ENCODE measurements at places on chromosomes 11 and 22.
A peak's percentile ranks its signal among the peaks of the same experiment; 100 is the strongest.

DNA sequence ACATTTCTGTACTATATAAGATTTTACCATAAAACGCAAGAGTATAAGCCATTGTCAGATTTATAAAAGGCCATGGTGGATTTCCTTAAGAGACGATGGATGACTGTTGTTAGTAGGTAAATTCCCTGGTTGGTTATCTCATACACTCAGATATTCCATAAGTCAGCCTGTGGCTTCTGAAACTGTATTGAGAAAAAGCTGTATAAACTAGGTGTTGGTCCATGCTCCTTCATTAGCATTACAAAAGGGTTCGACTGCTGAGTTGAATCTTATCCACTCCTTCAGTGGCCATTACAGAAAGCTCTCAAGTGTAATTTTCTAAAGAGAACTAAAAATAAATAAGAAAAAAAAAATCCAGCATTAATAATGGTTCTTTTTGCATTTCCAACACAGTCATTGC, 5.3 kb downstream of the GRAP2 start:
- no peak for DNase-seq

DNA sequence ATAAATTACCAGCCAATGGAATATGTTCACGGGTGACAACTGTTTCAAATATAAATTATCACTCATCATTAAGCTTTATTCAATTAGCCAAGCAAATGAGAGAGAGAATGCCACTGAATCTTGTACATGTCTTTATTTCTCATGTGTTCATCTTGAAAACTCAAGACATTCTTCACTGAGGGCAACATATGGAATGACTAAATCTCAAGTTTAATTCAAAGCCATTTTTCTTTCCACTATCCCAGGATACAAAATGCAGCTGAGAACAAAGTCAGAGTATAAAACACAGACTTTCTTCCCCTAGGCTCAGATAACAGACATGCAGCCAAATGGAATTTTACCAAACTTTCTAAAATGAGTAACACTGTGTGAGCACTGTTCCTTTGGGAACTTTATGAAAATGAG, 12.1 kb upstream of the BBOX1 start:
- no peak for DNase-seq

DNA sequence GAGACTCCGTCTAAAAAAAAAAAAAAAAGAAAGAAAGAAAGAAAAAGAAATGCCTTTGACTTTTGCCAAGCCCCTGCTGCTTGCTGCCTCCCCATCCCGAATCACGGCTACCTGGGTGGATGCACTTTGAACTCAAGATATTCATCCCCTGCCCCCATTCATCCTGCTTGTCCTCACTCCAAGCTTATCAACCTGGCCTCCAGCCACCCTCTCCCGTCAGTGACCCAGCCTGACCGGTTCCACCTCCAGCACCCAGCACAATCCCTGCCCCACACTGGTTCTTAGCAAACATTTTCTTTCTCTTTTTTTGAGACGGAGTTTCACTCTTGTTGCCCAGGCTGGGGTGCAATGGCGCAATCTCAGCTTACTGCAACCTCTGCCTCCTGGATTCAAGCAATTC, 44.4 kb downstream of the CYTH4 start:
- no peak for DNase-seq

DNA sequence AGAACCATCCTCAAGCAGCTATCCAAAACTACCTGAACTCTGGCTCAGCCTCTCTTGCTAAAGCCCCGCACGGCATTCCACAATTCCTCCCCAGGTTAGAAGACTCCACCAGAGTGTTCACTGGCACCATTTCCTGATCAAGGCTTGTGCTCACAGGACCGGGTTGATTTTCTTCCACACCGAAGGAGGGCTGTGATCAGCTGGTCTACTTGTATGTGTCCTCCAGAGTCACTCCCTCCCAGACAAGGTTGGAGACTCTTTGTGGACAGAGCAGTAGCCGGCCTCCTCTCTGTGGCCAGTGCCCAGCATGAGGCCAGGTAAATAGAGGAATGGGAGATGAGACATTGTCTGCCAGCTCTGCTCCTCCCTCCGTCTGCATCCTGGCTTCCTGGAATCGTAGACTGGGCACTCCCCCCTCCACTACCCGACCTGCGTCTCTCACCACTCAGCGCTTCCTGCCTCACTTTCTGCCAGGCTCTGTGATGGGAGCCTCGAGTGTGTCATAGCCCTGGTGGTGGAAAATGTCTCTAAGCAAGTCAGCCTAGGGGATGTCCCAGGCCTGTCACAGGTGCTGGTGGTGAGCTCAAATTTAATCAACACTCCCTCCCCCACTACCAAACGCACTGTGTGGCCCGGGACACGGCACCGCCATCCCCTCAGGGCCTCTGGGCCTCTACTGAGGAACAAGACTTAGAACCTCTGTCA, 12.5 kb upstream of the TMPRSS6 start:
- peak; percentile 90 for DNase-seq

DNA sequence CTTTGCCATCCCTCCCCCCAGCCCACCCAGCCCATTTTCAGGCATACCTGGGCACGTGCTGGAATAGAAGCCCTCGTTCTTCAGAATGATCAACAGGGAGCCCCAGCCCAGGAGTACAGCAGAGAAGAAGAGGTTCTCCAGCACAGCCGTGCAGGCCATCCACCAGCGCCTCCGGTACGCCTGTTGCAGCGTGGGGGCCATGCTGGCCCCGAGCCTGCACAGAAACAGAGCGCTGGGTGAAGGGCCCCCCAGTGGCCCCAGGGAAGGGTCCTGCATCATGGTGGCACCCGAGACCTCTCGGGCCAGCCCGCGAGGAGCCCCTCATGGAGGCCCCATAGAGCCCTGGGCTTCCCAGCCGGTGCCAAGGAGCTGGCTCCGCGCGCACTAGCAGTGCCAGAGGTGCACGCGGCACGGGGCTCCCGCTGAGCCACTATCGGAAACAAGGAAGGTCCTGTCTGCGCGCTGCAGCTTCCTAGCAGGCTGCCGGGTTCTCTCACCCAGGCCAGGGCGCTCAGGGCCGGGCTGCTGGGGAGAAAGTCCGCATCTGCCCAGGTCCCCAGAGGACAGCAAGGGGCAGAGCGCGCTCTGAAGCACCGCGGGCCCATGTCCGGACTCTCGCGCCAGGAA, 1.5 kb downstream of the SLC43A1 start:
- peak; percentile 45 for DNase-seq

DNA sequence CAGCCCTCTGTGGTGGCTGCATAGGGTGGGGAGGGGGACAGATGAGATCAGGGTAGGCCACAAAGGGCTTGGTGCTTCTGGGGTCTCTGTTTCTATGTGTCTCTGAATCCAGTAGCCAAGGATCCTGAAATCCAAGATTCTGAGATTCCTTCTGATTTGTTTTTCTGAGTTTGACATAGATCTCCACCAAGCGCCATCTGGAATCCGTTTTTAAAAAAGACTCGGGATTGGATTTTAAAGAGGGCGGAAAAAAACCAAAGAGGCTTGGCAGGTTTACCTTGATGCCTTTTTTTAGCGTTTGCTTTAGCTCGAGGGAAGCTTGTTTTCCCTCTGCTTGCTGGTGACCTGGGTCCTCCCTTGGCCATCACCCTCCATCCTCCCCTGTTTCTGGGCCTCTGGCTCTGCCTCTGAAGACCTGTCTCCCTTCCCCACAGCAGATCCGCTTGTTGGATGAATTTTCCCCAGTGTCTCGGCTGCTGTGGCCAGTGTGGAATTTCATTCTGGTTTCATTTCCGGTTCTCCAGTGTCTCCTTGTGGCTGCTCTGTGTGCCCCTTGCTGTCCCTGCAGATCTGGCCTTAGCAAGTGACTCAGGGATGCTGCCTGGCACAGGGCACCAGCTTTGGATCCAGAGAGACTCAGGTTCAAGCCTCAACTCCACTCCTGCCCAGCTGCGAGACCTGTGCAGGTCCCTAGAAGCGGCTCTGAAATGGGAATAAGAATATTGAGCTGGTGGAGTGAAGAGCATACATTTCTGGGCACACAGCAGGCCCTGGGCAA, 15.1 kb downstream of the SYNGR1 start:
- DNase-seq: no peak

GRCh38 chr11:112156153-112156955, 7.5 kb downstream of the IL18 start:
- no peak for DNase-seq

DNA sequence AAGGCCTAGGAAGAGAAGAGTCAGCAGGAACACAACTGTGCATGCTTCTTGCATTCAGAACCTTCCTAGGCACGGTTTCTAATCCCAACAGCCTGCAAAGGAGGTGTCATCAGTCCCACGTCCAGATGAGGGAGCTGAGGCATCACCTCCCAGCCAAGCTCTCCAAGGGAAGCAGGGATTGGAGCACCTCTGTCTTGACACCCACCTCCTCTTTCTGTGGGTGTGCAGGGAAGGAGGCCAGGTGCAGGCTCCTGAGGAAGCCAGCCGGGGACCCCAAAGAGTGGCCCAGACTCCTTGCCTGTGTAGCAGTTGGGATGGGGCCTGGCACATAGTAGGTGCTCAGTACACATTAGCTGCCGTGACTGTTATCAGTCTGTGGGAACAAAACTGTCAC, 2.0 kb downstream of the PNPLA5 start:
- DNase-seq: no peak

DNA sequence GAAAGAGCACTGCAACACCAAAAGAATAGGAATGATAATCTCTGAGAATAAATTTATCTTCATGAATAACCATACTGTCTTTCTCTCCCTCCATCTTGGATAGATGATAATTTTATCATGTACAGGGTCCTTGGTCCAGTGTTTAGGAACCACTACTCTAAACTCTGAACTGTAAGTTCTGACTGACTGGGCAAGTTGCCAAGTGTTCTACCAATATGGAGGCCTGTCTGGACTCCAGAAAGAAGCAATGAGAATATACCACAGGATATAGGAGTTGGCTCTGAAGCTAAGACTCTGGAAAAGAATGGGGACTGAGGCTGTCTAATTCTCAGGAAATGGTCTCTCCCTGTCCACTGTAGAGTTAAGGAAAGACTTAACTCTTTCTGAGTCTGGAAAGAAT, 1.5 kb downstream of the FHIP1B start:
- DNase-seq: no peak

DNA sequence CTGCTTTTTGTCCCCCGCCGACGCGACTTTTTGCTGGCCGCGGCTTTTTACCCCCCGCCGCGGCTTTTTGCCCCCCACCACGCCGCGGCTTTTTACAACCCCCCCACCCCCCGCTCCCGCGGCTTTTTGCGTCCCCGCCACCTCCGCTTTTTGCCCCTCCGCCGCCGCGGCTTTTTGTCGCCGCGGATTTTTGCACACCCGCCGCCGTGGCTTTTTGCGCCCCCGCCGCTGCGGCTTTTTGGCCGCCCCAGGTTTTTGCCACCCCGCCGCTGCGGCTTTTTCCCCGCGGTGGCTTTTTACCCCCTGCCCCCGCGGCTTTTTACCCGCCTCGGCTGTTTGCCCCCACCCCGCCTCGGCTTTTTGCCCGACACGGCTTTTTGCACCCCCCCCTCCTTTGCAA, 205.5 kb downstream of the CCT8L2 start:
- DNase-seq: no peak

DNA sequence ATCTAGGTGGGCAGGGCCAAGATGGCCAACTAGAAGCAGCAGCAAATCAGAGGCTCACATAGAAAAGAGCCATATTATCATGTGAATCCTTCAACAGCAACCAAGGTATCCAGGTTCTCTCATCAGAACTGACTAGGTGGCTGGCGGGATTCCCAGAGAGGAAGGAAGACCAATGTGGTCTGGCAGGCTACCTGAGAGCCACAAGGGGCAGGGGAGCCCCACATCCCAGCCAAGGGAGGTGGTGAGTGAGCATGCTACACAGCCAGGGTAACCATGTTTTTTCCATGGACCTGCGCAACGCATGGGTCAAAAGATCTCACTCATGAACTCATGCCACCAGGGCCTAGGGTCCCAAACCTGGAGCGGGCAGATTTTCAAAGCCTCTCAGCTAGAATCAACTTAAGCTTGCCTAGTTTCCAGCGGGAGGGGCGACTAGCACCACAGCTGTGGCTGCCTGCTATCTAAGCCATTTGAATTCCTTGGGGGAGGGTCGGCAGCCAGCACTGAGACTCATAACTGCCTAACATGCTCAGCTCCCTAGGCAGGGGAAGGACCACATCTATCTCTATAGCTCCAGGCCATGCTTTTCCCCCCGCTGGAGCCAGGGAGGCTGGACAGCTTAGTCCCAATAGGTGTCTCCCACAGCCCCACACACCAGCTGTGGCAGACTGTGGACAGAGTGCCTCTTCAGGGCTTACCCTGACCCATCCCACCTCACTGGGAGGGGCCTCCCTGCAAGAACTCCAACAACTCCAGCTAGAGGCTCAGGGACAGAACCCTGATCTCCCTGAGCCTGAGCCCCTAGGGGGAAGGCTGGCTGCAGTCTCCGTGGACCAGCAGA, 28.7 kb upstream of the CASP12 start:
- DNase-seq: no peak

- peak; percentile 91 for DNase-seq
Observed at GRCh38 chr22:38051900-38052862, 5.0 kb upstream of the PICK1 start.

GRCh38 chr22:23065495-23066122, 4.7 kb upstream of the GNAZ start:
- no peak for DNase-seq

- DNase-seq: no peak
Observed at GRCh38 chr11:127461241-127462064, 460.9 kb upstream of the KIRREL3 start.

DNA sequence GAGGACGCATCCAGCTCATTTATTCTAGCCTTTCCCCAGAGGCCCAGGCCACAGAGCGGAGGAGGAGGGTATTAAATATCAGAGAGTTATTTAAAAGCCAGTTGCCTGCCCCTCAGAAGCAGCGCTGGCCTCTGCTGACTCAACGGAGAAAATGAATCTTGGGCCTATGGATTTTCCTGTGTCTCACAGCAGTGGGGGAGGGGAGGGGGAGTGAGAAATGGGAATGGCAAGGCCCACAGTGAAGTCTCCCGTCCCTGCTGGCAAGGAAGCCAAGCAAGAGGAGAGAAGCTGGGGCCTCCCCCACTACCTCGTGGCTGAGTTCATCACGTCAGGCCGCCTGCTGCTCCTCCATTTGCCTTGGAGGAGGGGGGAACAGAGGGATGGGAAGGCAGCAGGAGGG, 4.5 kb upstream of the TPBGL start:
- DNase-seq: no peak

DNA sequence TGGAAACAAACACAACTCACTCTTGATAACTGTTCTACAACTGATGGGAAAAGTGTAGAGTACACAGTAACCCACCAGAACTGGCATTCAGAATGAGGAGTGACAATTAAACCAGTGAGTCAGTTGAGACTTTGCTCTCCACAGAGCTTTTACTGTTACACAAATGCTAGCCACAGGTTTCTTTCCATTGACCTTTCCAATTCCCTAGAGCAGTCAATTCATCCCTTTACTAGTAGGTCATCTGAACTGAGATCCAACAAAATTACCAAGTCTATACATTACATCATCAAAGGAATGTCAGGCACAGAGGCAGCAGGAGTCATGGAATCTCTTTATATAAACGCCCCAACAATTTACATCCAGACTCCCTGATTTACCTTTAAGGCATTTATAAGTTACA, 65.9 kb downstream of the PHF21A start:
- no peak for DNase-seq

GRCh38 chr11:33509632-33510031, 191.0 kb downstream of the C11orf91 start:
- DNase-seq: no peak

Measured in GM10248 (cell line).